Myometrial cell (primary cell): ENCODE measurements at places on chromosomes 1 and 21. TPM values are rescaled to one million over a fixed set of nuclear protein-coding genes. Genes with fewer than 3 reads are reported as not detected.

C1QB gene
- not detected in 2 replicates for total RNA-seq

SPRR2E gene
- total RNA-seq, result not detected in 2 replicates

HOOK1 gene
- 2.0 TPM in 1 of 2 replicates, not detected in the other for total RNA-seq

TCHH gene
- total RNA-seq, result under 0.01 TPM in 1 of 2 replicates, not detected in the other

TNFSF4 gene
- total RNA-seq, result 19.0 and 19.5 TPM in 2 replicates

UTS2 gene
- not detected in 2 replicates for total RNA-seq

HMCN1 gene
- under 0.01 and 0.29 TPM in 2 replicates for total RNA-seq

DISC1 gene
- total RNA-seq, result 1.6 and 2.3 TPM in 2 replicates

LORICRIN gene
- not detected in 2 replicates for total RNA-seq

FLVCR1 gene
- 8.0 and 13.5 TPM in 2 replicates for total RNA-seq

EDN2 gene
- total RNA-seq, result not detected in 2 replicates

ARTN gene
- not detected in 2 replicates for total RNA-seq

INTS11 gene
- 119 TPM in 2 replicates for total RNA-seq

VANGL2 gene
- not detected in 2 replicates for total RNA-seq

KLHDC7A gene
- not detected in 2 replicates for total RNA-seq

S100A3 gene
- 5.8 and 15.8 TPM in 2 replicates for total RNA-seq

NR1I3 gene
- total RNA-seq, result not detected in 2 replicates

EXO1 gene
- total RNA-seq, result 4.0 and 5.7 TPM in 2 replicates

HPDL gene
- 3.4 and 5.2 TPM in 2 replicates for total RNA-seq

ETNK2 gene
- 26.1 and 27.4 TPM in 2 replicates for total RNA-seq

HTR6 gene
- not detected in 2 replicates for total RNA-seq

CELA2A gene
- total RNA-seq, result not detected in 2 replicates

NOTCH2NLA gene
- total RNA-seq, result 30.8 and 37.6 TPM in 2 replicates

OR14K1 gene
- total RNA-seq, result not detected in 2 replicates

PRKCZ gene
- total RNA-seq, result 0.86 and 1.4 TPM in 2 replicates

NHLH1 gene
- total RNA-seq, result not detected in 2 replicates
